Type B pancreatic cell (in vitro differentiated cells): ENCODE measurements at places on chromosomes 11 and 22.

- no peak for DNase-seq
These were observed 57.2 kb downstream of the INSC start for GRCh38 chr11:15171956-15172355.

- no peak for DNase-seq
These were observed 37.4 kb downstream of the SCUBE1 start for GRCh38 chr22:43305806-43306205.

DNA sequence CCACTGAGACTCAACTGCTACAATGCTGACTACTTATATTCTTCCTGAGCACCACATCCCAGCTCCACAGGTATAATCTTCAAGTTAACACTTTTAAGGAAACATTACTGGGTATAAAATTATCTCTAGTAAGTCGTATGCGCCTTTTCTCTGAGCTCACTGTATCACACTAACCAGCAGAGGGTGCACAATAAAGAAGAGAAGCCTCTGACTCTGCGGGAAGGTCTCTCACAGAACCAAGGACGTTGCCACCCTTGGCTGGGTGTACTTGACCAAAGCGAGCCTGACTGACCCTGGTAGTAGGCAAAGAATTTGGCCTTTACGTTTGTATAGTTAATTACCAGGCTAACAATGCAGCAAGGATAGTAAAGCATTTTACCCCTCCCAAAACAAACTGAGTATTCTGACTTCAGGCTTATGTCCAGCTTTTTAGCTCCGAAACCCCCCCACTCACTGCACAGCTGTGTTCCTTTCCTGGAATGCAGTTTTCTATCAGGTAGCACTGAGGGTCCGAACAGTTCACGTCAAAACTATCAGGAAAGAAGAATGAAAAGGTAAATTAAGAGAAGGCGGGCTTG lies at the start of gene BTBD18:
Gene BTBD18, minus strand, starts transcription at position 144 of the 578 bp plus-strand sequence. CDS start 631 bp downstream, outside the sequence.
- DNase-seq, result no peak

DNA sequence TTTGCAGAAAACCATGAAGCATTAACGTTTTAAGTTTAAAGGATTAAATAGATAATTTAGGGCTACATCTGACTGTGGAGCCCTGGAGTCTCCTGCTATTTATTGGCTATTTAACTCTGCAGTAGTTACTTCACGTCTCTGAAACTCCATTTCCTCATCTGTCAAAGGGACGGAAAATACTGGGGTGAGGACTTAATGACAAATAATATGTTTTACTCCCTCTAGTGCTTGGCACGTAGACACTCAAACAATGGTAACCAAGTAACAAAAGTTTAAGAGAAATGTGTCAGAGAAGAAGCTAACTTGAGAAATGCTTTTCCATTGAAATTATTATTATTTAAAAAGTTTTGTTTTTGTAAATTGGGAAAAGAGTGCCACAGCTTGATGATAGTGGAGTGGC lies 130.7 kb upstream of the RCN1 start:
- DNase-seq, result no peak

- no peak for DNase-seq
These were observed 437.4 kb downstream of the JRKL start for GRCh38 chr11:96827164-96827563.

DNA sequence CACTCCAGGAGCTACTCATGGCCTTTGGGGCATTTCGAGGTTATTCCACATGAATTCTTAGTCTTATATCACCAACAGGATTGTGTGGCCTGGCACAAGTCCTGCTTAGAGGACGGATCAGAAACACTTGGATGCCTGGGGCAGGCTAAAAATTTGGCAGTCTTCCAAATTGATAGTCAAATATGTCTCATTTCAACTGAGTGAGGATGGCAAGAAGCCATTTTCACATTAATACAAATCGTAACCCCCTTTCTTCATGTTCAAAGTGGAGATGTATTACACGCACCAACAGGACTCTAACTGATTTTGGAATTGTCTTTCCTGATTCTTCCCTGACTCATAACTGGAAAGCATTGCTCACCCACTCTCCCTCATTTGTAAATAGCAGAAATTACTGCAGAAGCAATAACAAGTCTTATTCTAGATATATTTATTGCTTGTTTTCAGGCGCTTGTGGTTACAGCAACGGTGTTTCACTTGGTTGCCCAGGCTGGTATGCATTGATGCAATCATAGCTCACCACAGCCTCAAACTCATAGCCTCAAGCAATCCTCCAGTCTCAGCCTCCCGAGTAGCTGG lies 10.3 kb upstream of the CCDC86 start:
- DNase-seq, result no peak

DNA sequence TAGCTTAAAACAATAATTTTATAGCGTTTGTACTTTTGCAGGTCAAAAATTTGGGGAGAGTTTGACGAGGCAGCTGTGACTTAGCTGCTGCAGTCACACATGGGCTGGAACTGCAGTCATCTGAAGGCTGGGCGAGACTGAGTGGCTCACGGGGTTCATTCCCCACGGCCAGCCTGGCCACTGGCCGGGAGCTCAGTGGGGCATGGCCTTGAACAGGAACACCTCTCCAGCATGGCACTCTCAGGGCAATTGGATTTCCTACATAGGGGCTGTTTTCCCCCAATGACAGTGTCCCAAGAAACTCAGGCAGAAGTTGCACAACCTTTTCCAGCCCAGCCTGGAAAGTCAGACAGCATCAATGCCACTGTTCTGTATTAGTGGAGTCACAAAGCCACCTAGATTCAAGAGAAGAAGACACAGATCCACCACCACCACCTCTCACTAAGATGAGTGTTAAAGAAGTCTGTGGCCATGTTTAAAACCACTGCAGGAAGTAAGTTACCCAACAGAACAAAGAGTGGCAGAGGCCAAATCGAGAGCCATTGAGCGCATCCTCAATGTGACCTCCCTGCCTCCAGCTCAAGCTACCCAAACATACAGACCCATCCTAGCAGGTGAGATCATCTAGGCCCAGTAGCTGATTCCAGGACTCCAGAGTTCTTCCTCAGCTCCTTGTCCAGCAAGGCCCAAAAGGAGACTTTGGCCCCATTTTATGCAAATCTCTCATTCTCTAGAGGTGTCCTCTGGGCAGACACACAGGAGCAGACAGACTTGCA lies 618.7 kb upstream of the CADM1 start:
- DNase-seq, result no peak

DNA sequence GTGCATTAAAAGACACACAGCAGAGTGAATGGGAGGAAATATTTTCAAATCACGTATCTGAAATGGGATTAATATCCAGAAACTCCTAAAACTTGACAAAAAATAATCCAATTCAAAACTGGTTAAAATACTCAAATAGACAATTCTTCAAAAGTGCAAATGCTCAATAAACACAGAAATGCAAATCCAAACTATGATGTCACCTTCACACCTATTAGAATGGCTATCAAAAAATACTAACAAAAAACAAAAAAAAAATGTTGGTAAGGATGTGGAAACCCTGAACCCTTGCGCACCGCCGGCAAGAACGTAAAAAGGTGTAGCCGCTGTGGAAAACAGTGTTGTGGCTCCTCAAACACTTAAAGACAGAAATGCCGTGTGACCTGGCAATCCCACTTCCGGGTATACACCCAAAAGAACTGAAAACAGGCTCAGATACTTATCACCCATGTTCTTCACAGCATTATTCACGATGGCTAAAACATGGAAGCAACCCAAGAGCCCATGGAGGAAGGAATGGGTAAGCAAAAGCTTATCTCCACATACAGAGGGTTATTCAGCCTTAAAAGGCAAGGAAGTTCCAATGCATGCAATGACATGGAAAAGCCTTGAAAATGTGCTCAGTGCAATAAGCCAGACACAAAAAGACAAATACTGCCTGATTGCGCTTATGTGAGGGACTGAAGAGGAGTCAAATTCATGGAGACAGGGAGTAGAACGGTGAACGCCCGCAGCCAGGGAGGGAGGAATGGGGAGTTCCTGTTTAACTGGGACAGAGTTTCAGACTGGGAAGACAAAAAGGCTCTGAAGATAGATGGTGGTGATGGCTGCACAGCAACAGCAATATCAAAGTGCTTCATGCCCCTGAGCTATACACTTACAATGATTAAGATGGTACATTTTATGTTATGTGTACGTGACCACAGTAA lies 19.6 kb downstream of the BRD1 start:
- DNase-seq, result no peak

GRCh38 chr11:40170078-40170477 lies 1289.4 kb downstream of the LRRC4C start:
- no peak for DNase-seq

GRCh38 chr22:42562279-42562678 lies 8.5 kb downstream of the SERHL2 start:
- no peak for DNase-seq

GRCh38 chr22:49449811-49450446 lies 377.7 kb downstream of the BRD1 start:
- no peak for DNase-seq

DNA sequence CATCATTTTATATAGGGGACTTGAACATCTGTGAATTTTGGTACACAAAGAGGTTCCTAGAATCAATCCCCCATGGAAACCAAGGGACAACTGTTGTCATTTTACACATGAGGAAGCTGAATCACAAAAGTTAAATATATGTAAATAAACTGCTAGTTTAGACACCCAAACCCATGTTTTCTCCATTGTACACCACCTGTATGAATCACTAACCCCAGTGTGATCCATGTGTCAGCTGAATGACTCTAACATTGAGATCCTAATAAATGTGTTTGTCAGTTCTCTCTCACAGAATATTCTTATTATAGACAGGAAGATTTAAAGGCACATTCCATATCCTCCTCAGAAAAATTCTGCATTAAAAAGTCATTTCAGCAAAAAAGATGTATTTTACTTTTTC lies 83.3 kb downstream of the ATG16L2 start:
- DNase-seq, result no peak
